Activated naive CD8-positive, alpha-beta T cell treated with anti-CD3 and anti-CD28 coated beads for 36 hours (primary cell): ENCODE measurements at places on chromosomes 5 and 9.
A peak's percentile ranks its signal among the peaks of the same experiment; 100 is the strongest.

- peak overlapping the region; percentile 98 for H3K27ac ChIP-seq
- H3K4me3 ChIP-seq, result peak overlapping the region; percentile 75
- peaks cover 79% of the 10 kb centered on the region for H3K36me3 ChIP-seq
- H3K4me1 ChIP-seq, result peaks cover 89% of the 10 kb centered on the region
- DNase-seq, result peak; percentile 77
Measured at GRCh38 chr5:157198277-157198986, 17.8 kb downstream of the ITK start.

GRCh38 chr5:39092581-39093351, 18.6 kb upstream of the RICTOR start:
- no peak overlapping the region for H3K27ac ChIP-seq
- peaks cover 2% of the 10 kb centered on the region for H3K36me3 ChIP-seq
- no peak for DNase-seq
- H3K27me3 ChIP-seq, result peaks cover 11% of the 10 kb centered on the region

DNA sequence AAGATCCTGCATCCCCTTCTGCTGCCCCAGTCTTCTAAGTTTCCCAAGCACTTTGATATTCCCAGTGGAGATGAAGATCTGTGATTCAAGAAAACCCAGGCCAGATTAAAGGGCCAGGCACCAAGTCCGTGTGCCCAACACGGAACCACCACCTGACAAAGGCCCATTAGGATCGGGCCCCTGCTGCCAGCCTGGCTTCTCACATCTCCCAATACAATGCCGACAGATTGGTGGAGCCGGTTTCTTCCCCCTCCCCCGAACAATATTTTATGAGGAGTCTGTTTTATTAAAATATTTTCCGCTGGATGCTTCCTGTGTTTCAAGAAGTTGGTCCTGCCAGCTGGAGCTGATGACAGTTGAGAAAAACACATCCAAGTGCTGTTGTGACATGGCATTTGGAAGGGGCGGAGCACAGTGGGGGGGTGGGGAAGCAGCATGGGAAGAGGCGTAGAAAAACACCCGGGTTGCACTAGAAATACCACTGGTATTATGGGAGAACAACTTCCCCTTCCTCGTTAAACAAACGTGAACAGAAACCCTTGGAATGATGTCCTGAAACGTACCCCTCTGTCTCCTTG, 45.0 kb downstream of the CRB2 start:
- H3K36me3 ChIP-seq, result no peaks in the 10 kb centered on the region
- H3K4me3 ChIP-seq, result no peak overlapping the region
- H3K27me3 ChIP-seq, result no peaks in the 10 kb centered on the region
- DNase-seq, result no peak
- no peak overlapping the region for H3K27ac ChIP-seq

- peaks cover 3% of the 10 kb centered on the region for H3K27me3 ChIP-seq
- DNase-seq, result no peak
- no peak overlapping the region for H3K4me3 ChIP-seq
- peaks cover 10% of the 10 kb centered on the region for H3K4me1 ChIP-seq
- peak overlapping the region; percentile 63 for H3K27ac ChIP-seq
Measured at GRCh38 chr5:62199792-62200716, 106.0 kb upstream of the KIF2A start.

GRCh38 chr9:110255034-110255462, 1.3 kb downstream of the TXN start:
- peak; percentile 21 for DNase-seq
- H3K36me3 ChIP-seq, result peaks cover 42% of the 10 kb centered on the region
- peak overlapping the region; percentile 96 for H3K27ac ChIP-seq
- H3K4me3 ChIP-seq, result peak overlapping the region; percentile 90

DNA sequence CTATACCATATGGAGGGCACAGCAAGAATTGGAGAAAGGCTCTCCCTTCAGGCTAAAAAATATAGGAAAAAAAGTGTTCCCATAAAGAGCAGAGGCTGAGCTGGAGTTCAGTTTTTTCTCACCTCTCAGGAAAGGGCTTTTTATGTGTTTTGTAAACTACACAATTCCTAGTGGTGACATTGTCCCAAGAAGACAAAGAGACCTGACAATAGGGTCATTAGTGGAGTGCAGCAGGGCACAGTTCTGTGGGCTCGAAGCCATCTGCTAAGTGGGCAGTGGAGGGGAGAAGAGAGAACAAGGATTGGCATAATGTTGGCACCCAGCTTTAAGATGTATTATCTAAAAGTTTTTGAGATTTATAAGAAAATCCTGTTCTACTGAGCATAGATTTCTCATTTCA, 162.5 kb downstream of the HCN1 start:
- H3K27me3 ChIP-seq, result no peaks in the 10 kb centered on the region
- no peaks in the 10 kb centered on the region for H3K36me3 ChIP-seq
- no peak overlapping the region for H3K27ac ChIP-seq
- H3K4me3 ChIP-seq, result no peak overlapping the region
- no peak for DNase-seq
- no peaks in the 10 kb centered on the region for H3K4me1 ChIP-seq

DNA sequence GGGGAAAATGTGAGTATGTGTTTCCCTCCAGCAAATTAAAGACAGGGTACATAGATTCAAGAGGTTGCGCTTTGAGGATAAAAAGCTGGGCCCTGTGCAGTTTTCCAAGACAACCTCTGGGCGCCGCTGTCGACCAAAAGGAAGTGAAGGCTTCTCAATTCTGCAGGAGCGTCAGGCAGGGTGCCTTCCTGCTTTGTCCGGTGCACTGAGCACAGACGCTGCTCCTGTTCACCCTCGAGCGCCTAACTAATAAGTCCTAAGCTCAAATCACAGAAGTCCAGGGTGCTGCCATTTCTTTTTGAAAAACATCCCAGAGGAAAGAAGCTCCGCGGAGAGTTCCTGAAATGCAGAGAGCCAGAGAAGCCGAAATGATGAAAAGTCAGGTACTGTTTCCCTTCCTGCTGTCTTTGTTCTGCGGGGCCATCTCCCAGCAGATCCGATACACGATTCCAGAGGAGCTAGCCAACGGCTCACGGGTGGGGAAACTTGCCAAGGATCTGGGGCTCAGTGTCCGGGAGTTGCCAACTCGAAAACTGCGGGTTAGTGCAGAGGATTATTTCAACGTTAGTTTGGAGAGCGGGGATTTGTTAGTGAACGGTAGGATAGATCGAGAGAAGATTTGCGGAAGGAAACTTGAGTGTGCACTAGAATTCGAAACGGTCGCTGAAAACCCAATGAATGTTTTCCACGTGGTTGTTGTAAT, at the start of gene PCDHGB1:
Gene PCDHGB1, plus strand, starts transcription at position 183 of the 703 bp plus-strand sequence. Its CDS starts 162 bp downstream, at position 345.
- H3K36me3 ChIP-seq, result peaks cover 16% of the 10 kb centered on the region
- H3K27me3 ChIP-seq, result peaks cover 85% of the 10 kb centered on the region
- no peak for DNase-seq
- H3K4me3 ChIP-seq, result peak within 1 kb of the TSS; percentile 26

GRCh38 chr9:77649109-77649812, 1.1 kb upstream of the GNA14 start:
- DNase-seq, result no peak
- no peaks in the 10 kb centered on the region for H3K36me3 ChIP-seq
- H3K4me3 ChIP-seq, result peak overlapping the region; percentile 70
- H3K4me1 ChIP-seq, result peaks cover 8% of the 10 kb centered on the region

- H3K4me1 ChIP-seq, result no peaks in the 10 kb centered on the region
- DNase-seq, result no peak
- no peak overlapping the region for H3K4me3 ChIP-seq
- no peak overlapping the region for H3K27ac ChIP-seq
Measured at GRCh38 chr5:147340941-147341340, 106.1 kb downstream of the STK32A start.

DNA sequence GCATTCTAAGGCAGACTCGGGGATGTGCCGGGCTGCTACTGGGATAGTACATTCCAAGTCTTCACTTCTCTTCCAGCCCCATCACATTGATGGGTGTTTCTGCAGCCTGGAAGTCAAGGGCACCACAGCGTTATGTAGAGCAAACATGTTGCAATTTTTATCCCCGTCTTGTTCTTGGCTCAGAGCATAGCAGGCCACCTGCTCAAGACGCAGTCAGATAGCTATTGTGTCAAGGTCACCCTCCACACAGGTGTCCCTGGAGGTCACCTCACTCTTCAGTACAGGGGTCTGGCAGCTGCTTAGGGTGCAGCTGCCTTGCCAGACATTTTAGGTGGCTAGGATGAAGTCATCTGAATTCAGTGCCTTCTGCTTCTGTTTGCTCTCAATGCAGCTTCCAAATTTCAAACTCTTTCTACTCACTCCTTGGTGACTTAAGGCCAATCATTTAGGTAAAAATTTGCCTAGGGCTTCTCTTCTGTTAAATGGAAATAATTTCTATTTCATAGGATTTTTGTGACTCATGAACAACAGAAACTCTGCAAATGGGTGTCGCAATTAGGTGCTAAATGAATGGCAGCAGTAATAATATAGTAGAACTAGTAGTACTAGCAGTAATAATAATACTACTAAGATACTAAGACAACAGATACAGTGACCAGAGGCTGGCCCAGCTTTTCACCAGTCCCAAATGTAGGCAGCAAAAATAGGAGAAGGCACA, 24.3 kb downstream of the KCNV2 start:
- H3K27ac ChIP-seq, result no peak overlapping the region
- DNase-seq, result no peak
- H3K4me3 ChIP-seq, result no peak overlapping the region

- no peaks in the 10 kb centered on the region for H3K36me3 ChIP-seq
- no peaks in the 10 kb centered on the region for H3K4me1 ChIP-seq
- no peak for DNase-seq
- no peak overlapping the region for H3K27ac ChIP-seq
- no peaks in the 10 kb centered on the region for H3K27me3 ChIP-seq
Measured at GRCh38 chr5:66118304-66118703, 25.8 kb upstream of the SREK1 start.

- no peak overlapping the region for H3K4me3 ChIP-seq
- peaks cover 43% of the 10 kb centered on the region for H3K27me3 ChIP-seq
- H3K4me1 ChIP-seq, result no peaks in the 10 kb centered on the region
- no peaks in the 10 kb centered on the region for H3K36me3 ChIP-seq
Measured at GRCh38 chr5:124662181-124662781, 84.2 kb downstream of the ZNF608 start.

DNA sequence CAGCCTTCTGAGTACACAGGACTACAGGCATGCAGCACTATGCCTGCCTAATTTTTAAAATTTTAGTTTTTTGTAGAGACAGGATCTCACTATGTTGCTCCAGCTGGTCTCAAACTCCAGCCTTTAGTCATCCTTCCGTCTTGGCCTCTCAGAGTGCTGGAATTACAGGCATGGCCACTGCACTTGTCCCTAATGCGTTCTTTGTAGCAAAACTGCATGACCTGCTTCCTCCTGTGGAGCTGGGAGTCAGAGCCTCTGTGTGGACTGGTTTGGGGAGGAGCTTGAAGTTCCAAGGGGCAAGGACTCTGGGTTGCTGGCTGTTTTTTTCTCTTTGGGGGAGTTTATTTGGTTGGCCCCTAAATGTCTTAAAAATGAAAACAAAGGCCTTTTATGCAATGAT, 22.7 kb upstream of the ANKRD34B start:
- no peaks in the 10 kb centered on the region for H3K4me1 ChIP-seq
- H3K36me3 ChIP-seq, result no peaks in the 10 kb centered on the region
- H3K27ac ChIP-seq, result no peak overlapping the region
- H3K27me3 ChIP-seq, result no peaks in the 10 kb centered on the region

DNA sequence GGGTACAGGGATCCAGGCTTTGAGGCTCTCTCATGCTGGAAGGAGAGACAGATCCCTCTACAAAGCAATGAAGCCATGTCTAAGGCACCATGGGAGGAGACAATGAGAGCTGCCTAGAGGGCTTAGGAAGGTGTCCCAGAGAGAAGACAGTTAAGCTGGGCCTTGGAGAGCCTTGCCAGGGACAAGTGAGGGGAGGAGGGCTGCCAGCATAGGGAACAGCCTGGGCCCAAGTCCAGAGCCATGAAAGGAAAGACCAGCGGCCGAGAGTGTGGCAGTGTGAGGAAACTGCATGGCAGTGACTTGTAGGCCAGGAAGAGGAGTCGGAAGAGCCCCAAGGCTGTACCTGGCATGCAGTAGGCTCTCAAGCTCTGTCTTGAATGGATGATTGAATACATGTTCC, 88.5 kb downstream of the PSD2 start:
- peaks cover 3% of the 10 kb centered on the region for H3K27me3 ChIP-seq
- no peak overlapping the region for H3K4me3 ChIP-seq
- no peaks in the 10 kb centered on the region for H3K36me3 ChIP-seq
- no peak for DNase-seq
- no peak overlapping the region for H3K27ac ChIP-seq

DNA sequence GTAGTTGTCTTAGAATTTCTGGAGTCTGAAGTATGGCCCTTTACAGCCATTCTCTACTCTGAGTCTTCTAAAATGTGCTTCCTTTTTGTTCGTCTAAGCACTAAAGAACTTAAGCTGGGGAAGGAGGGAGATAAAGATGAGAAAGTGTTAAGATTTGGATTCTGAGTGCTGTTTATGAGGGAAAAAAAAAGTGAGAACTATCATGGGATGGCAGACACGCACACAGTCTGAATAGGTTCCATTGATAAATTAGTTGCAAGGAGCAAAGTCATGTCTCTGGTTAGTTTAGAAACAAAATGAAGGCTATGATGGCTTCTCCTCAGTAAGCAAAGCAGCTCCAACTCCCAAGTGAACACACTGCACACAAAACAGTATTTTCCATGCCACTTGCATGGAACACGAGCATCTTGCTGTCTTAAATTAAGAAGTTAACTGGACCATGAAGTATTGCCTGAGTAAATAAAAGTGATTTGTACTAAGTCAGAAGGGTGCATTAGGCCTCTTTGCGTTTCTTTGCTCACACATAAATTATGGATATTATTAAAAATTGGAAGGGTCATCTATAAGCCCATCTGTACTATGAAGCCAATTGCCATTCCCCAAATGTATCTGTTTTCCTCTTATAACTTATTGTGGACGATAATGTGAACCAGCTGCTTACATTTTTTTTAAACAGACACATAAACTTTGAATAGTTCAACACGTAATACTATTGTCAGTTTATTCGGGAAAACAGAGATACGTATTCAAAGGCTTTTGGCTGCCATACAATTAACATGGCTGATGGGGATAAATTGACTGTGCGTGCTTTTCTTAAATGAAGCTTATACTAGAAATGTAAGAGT, 199.3 kb downstream of the SGCD start:
- no peaks in the 10 kb centered on the region for H3K36me3 ChIP-seq
- no peak overlapping the region for H3K27ac ChIP-seq
- DNase-seq, result no peak
- H3K27me3 ChIP-seq, result peaks cover 5% of the 10 kb centered on the region
- no peaks in the 10 kb centered on the region for H3K4me1 ChIP-seq

GRCh38 chr5:107284822-107285525, 385.8 kb downstream of the EFNA5 start:
- no peaks in the 10 kb centered on the region for H3K36me3 ChIP-seq
- no peak overlapping the region for H3K27ac ChIP-seq
- H3K27me3 ChIP-seq, result peaks cover 12% of the 10 kb centered on the region
- peaks cover 5% of the 10 kb centered on the region for H3K4me1 ChIP-seq
- no peak overlapping the region for H3K4me3 ChIP-seq

DNA sequence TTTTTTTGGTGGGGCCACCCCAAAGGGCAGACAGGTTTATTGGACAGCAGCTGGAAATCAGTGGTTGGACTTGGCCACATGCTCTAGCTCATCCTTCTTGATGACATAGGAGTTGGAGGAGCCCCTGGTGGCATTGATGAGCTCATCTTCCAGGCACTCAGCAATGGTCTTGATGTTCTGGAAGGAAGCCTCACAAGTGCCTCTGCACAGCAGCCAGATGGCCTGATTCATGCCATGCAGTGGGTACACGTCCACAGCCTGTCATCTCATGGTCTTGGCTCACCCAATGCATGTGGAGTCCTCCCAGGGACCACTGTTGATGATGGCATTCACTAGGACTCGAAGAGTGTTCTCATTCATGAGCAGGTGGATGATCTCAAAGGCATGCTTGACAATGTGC, 11.3 kb upstream of the RCL1 start:
- no peaks in the 10 kb centered on the region for H3K4me1 ChIP-seq
- peaks cover 4% of the 10 kb centered on the region for H3K27me3 ChIP-seq
- H3K36me3 ChIP-seq, result no peaks in the 10 kb centered on the region
- no peak overlapping the region for H3K27ac ChIP-seq

GRCh38 chr5:132459031-132459982, 31.3 kb downstream of the IRF1 start:
- H3K4me3 ChIP-seq, result peak overlapping the region; percentile 29
- no peak for DNase-seq
- peak overlapping the region; percentile 90 for H3K27ac ChIP-seq
- H3K27me3 ChIP-seq, result no peaks in the 10 kb centered on the region
- peaks cover 71% of the 10 kb centered on the region for H3K4me1 ChIP-seq
